ENCODE measurements at places on chromosomes 1 and 21. TPM values are rescaled to one million over a fixed set of nuclear protein-coding genes. Genes with fewer than 3 reads are reported as not detected.
A peak's percentile ranks its signal among the peaks of the same experiment; 100 is the strongest.

DNA sequence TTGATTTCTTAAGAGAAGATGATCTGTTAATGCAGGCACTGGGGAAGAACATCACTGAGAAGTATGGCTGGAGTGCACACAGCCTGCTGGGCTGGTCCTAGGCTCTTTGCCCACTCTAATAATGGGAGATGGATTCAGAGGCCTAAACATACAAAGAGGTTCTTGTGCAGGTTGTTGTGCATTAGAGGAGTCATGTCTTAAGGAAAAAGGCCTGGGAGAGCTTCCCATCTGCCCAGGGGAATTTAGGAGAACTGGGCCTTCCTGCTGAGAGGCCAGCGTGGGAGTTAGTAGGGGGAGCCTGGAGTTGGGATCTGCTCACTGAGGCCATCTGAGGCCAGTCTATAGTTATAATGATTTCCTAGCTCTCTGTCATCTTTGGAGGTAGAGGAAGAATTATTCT is 126.7 kb downstream of the TLR5 start:
- H3K4me1 ChIP-seq = no peaks in the 10 kb centered on the region
- no peak for DNase-seq
- no peak overlapping the region for H3K4me3 ChIP-seq

GRCh38 chr1:15455522-15455921 is 1.0 kb upstream of the CELA2A start:
- H3K4me3 ChIP-seq = no peak overlapping the region
- H3K27ac ChIP-seq = no peak overlapping the region
- no peaks in the 10 kb centered on the region for H3K27me3 ChIP-seq
- no peaks in the 10 kb centered on the region for H3K36me3 ChIP-seq
- no peaks in the 10 kb centered on the region for H3K4me1 ChIP-seq

DNA sequence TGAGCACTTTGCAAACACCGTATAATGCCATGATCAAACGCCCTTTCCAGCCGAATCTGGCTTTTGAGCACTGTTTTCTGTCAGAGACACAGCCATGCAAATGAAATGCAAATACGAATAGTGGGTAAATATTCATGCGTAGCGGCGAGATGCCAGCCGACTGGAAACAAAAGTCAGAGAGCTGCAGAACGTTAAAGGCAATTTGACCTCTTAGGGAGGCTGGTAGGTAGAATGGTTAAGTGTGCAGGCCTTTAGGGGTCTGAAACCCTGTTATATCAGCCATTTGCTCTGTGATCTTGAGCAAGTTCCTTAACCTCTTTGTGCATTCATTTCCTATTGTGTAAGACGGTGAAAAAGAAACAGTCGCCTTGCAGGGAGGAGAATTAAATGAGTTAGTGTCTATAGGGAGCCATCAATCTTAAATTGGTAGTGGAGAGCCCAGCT is 6.5 kb upstream of the SDHB start:
- H3K4me3 ChIP-seq = no peak overlapping the region
- peaks cover 4% of the 10 kb centered on the region for H3K4me1 ChIP-seq
- H3K36me3 ChIP-seq = no peaks in the 10 kb centered on the region
- H3K27ac ChIP-seq = no peak overlapping the region

DNA sequence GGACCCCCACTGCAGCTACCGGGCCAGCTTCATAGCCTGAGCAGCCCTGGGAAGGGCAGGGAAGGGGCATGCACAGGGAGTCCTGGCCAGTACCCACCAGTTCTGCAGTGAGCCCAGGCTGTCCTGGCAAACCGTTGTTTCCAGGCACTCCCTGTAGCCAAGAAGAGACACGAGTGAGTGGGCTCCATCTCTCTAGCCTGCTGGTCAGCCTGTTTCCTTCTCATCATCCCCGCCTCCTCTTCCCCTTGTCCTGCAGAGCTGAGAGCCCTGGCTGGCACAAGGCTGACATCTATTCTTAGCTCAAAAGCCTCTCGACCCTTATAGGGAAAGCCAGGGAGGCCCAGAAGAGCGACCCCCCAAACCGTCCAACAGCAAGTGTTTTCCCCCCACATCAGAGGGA is 28.7 kb downstream of the COL16A1 start:
- H3K4me3 ChIP-seq = no peak overlapping the region
- no peak for DNase-seq
- H3K27me3 ChIP-seq = no peaks in the 10 kb centered on the region
- H3K4me1 ChIP-seq = peaks cover 39% of the 10 kb centered on the region
- H3K27ac ChIP-seq = peak overlapping the region; percentile 72
- peaks cover 19% of the 10 kb centered on the region for H3K36me3 ChIP-seq

DNA sequence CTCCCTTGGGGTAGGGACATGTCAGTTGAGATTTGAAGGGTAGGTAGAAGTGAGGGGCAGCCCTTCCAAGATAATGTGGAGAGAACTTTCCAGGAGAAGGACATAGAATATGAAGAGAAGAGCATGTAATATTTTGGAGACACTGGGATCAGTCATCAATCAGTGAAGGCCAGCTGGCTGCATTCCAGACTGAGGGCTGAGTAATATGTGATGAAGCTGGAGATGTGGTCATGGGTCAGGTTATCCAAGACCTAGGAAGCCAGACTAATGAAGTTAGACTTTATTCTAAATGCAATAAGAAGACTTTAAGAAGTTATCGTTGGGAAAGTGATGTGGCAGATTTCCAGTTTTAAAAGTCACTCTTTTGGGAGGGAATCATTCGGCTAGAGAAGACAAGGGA is 262.0 kb downstream of the HMCN1 start:
- no peak overlapping the region for H3K27ac ChIP-seq
- no peaks in the 10 kb centered on the region for H3K4me1 ChIP-seq
- no peak overlapping the region for H3K4me3 ChIP-seq
- no peaks in the 10 kb centered on the region for H3K27me3 ChIP-seq
- no peak for DNase-seq
- no peaks in the 10 kb centered on the region for H3K36me3 ChIP-seq

The TMEM240 gene
- 3.9 TPM for total RNA-seq

DNA sequence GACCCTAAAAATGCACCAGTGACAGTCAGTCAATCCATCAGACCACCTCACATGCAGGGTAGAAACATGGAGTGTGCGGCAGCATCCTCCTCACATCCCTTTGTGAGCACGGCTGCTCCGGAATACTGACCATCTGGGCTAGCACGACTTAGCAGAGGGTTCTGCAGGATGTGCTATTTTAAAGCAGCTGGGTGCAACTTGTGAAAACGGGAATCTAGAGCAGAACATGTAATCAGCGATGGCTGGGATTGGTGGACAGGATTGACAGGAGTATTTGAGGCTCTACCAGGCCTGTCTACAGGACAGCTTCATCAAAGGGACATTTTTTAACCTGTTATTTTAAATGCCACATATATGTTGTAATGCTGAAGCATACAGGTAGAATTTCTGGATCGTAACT is 16.8 kb upstream of the PLEKHM2 start:
- no peak overlapping the region for H3K27ac ChIP-seq
- H3K4me1 ChIP-seq = no peaks in the 10 kb centered on the region
- no peak overlapping the region for H3K4me3 ChIP-seq
- DNase-seq = no peak
- no peaks in the 10 kb centered on the region for H3K27me3 ChIP-seq

DNA sequence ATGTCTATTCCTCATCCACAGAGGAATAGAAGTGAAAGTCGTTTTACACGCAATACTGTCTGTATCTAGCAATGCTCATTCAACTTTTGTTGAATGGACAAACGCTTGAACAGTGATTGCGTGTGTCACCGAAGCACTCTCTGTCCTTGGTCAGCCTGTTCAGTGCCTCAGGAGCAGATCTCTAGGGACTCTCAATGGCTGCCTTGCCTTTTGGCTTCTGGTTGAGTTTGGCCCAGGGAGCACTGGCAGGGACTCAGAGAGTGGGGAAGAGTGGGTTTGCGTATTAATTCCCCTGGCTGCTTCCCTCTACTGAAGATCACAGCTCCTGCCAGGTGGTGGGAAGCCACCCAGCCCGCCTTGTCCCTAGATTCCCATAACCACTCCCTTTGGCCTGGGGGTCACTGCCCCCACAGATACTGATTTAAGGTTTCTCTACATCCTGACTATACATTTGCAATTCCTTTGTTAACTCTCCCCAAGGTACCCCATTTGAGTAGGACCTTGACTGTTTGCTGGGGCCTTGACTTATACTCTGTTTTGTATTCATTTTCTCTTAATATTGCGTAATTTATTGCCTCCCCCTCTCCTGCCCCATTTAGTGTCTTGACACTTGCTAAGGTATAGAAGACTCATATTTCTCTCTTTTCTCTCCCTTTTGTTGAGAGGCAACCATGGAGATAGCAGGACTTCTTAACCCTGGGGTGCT is 61.7 kb upstream of the USP24 start:
- peaks cover 10% of the 10 kb centered on the region for H3K4me1 ChIP-seq
- no peak for DNase-seq
- H3K27me3 ChIP-seq = no peaks in the 10 kb centered on the region
- H3K36me3 ChIP-seq = no peaks in the 10 kb centered on the region
- no peak overlapping the region for H3K4me3 ChIP-seq
- no peak overlapping the region for H3K27ac ChIP-seq

The C1orf115 gene
- 11.0 TPM for total RNA-seq

- peaks cover 14% of the 10 kb centered on the region for H3K4me1 ChIP-seq
- no peak overlapping the region for H3K27ac ChIP-seq
- no peak for DNase-seq
- H3K36me3 ChIP-seq = no peaks in the 10 kb centered on the region
- no peaks in the 10 kb centered on the region for H3K27me3 ChIP-seq
Measured at GRCh38 chr1:204574865-204575163, 58.6 kb downstream of the MDM4 start.

GRCh38 chr1:158078569-158079080 is 85.2 kb downstream of the KIRREL1 start:
- H3K27me3 ChIP-seq = no peaks in the 10 kb centered on the region
- peaks cover 9% of the 10 kb centered on the region for H3K4me1 ChIP-seq
- H3K4me3 ChIP-seq = no peak overlapping the region
- no peak for DNase-seq

The GFI1 gene
- 3.9 TPM for total RNA-seq

The WNT2B gene
- total RNA-seq = 16.0 TPM

- H3K27ac ChIP-seq = no peak overlapping the region
- no peaks in the 10 kb centered on the region for H3K27me3 ChIP-seq
- H3K4me1 ChIP-seq = no peaks in the 10 kb centered on the region
- no peak overlapping the region for H3K4me3 ChIP-seq
Measured at GRCh38 chr1:19769211-19769932, 30.3 kb downstream of the TMCO4 start.

- H3K36me3 ChIP-seq = no peaks in the 10 kb centered on the region
- no peaks in the 10 kb centered on the region for H3K4me1 ChIP-seq
- H3K27ac ChIP-seq = no peak overlapping the region
- no peak overlapping the region for H3K4me3 ChIP-seq
Measured at GRCh38 chr21:33010931-33011330, 14.8 kb upstream of the OLIG2 start.

DNA sequence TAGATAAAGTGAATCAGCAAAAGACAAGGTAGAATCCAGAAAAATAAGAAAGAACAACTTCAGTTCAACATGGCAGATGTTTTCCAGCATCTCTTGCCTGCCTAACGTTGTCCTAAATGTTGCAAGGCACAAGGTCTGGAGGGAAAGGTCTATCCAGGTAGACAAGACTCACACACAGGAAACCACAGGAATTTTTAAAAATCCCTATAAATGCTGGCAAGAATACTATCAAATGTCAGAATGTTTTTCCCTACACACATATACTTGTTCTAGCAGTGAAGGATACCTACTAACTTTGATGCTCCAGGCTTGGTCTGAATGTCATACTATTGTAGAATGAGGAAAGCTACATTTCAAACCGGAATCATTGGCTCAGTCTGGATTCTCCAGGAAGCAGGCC is 10.6 kb downstream of the GJA5 start:
- no peak for DNase-seq
- no peaks in the 10 kb centered on the region for H3K36me3 ChIP-seq
- H3K4me1 ChIP-seq = no peaks in the 10 kb centered on the region
- no peak overlapping the region for H3K27ac ChIP-seq
- no peak overlapping the region for H3K4me3 ChIP-seq
- H3K27me3 ChIP-seq = no peaks in the 10 kb centered on the region

The C1QB gene
- total RNA-seq = 287 TPM

DNA sequence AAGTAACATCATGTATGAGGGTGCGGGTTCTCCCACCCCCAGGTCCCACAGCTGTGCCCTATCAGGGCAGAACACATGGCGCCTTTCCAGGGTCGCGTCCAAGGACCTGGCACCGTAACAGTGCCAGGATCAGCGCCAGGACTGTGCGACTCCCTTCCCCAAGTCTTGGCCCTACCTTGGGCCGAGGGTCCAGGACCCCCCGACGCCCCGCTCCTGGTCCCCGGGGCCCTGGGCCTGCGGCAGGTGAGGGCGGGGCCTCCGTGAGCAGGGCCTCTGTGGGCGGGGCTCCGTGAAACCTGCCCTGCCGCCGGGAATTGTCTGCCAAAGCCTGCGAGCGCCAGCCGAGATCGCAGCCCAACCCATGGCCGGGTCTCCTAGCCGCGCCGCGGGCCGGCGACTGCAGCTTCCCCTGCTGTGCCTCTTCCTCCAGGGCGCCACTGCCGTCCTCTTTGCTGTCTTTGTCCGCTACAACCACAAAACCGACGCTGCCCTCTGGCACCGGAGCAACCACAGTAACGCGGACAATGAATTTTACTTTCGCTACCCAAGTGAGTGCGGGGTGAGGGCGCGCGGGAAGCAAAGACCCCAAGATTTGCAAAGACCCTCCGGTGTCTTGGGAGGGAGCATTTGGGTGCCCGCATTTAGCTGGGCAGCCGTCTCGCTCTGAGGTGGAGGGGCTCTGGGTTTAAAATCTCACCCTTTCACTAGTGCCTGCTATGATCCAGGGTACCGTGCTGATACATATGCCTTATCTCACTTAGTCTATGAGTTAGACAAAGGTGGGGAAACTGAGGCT is at the start of gene RHBG:
Gene RHBG (plus strand): TSS at position 323 of the 796 bp plus-strand sequence. CDS start 39 bp downstream, at position 362.
- H3K36me3 ChIP-seq = no peaks in the 10 kb centered on the region
- peak within 1 kb of the TSS; percentile 36 for H3K4me3 ChIP-seq
- no peak within 1 kb of the TSS for H3K27ac ChIP-seq
- H3K4me1 ChIP-seq = peaks cover 11% of the 10 kb centered on the region
- DNase-seq = no peak
- no peaks in the 10 kb centered on the region for H3K27me3 ChIP-seq

DNA sequence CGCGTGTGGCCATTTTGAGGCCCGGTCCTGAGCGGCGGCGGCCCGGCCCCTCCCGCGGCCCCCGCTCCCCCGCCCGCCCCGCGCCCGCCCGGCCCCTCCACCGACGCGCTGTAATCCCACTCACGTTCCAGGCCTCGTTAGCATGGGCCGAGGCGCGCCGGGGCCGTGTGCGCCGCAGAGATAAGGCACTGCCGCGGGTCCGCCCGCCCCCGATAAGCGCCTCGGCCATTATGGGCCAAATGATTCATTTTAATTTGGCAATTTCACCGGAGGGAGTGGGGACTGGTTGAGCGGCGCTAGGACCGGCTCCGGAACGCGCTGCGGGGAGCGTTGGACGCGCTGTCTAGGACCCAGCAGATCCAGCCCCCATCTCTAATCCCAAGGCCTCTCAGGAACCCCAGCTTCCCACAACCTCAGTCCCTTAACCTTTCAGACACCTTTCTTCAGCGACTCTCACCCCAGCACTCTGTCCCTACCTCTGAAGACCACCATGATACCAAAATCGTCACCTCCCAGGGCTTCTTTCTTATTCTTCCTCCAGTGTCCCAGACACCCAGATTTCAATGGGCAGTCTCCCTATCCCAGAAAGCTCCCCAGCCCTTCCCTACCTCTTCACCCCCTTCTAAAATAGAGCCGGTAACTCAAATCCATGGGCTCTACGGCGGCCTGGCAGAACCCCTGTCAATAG is at the start of gene TAL1:
Gene TAL1 (minus strand): TSS at position 39 of the 688 bp plus-strand sequence. CDS start 6,337 bp downstream, outside the sequence.
- peak within 1 kb of the TSS; percentile 41 for H3K4me3 ChIP-seq
- peaks cover 32% of the 10 kb centered on the region for H3K27me3 ChIP-seq
- DNase-seq = no peak
- H3K27ac ChIP-seq = peak within 1 kb of the TSS; percentile 74

The SLC9C2 gene
- total RNA-seq = not detected

The COA7 gene
- 9.8 TPM for total RNA-seq

The CHRM3 gene
- 1.2 TPM for total RNA-seq

- H3K27me3 ChIP-seq = no peaks in the 10 kb centered on the region
- no peak overlapping the region for H3K27ac ChIP-seq
- H3K36me3 ChIP-seq = no peaks in the 10 kb centered on the region
- DNase-seq = no peak
- H3K4me1 ChIP-seq = no peaks in the 10 kb centered on the region
Measured at GRCh38 chr1:248152056-248152827, 7.3 kb downstream of the OR2M5 start.
